ENCODE measurements at places on chromosomes 7 and 10.

DNA sequence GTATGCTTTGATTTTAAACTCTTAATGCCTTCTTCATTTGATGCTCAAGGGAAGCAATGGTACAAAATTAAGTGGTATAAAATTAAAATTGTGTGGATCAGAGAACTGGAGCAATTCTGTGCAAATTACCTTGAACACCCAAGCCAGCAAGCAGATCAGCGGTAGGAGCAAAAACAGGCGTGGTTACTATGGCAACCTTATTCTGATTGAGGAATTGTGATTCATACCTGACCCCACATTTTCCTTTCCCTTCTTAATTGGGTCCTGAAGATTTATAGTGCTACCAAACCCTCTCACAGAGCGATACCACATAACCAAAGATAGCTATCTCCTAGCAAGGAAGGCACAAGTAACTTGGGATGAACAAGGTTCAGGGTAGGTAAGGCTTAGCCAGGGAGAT lies 72.5 kb upstream of the FZD1 start:
- DNase-seq = no peak

DNA sequence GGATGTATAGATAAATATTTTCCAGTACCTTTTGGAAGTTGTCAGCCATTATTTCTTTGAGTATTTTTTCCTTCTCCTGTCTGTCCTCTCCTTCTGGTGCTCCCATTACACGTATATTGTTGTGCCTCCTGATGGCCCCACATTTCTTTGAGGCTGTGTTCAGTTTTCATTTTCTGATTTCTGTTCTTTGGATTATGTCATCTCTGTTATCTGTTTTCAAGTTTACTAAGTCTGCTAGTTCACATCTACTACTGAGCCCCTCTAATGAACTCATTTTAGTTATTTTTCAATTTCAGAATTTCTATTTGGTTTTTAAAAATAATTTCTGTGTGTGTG lies 16.3 kb downstream of the RBM33 start:
- DNase-seq = no peak

GRCh38 chr10:122379537-122379936 lies 5.0 kb downstream of the PLEKHA1 start:
- DNase-seq = no peak

DNA sequence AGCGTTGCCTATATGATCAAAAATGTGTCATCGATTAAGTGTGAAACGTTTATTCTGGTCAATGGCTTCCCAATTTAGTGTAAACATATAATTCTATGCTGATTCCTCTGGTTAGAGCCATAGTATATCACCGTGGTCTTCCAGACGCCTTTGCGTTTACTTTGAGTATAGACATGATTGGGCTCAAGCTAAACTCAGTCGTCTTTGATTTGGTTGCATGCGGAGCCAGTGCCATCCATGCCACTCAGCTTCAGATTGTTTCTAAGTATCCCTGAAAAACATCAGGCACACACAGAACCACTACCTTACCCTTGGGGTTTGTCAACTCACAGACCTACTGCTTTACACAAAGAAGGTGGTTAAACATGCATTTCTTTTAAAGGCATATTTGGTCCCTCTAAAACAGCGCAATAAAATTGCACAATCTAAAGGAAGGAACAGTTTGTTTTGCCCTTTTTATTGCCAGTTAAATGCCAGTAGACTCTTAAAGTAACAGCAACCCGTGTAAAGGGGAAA lies 273.6 kb upstream of the KLF6 start:
- DNase-seq = no peak

- DNase-seq = no peak
Observed at GRCh38 chr10:115963848-115964247, 309.2 kb downstream of the GFRA1 start.

DNA sequence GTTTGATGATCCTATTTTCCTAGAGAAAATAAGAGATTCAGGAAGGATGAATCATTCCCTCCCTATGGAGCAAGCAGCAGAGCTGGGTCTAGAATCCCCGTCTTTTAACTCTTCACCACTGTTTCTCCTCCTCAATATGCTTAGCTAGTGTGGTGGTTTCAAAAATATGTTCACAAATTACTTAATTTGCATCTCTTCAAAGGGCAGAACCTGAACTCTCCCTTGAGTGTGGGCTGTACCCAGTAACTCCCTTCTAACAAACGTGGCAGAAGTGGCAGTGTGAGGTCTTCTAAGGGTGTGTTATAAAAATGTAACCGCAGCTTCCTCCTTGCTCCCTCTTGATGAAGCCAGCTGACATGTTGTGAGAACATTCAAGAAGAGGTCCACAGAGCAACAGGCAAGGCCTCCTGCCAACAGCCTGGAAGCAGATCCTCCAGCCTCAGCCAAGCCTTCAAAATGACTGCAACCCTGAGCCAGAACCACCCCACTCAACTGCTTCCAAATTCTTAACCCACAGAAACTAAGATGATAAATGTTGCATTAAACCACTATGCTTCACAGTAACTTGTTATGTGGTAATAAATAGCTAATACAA lies 36.6 kb downstream of the SRPK2 start:
- peak; percentile 87 for DNase-seq

DNA sequence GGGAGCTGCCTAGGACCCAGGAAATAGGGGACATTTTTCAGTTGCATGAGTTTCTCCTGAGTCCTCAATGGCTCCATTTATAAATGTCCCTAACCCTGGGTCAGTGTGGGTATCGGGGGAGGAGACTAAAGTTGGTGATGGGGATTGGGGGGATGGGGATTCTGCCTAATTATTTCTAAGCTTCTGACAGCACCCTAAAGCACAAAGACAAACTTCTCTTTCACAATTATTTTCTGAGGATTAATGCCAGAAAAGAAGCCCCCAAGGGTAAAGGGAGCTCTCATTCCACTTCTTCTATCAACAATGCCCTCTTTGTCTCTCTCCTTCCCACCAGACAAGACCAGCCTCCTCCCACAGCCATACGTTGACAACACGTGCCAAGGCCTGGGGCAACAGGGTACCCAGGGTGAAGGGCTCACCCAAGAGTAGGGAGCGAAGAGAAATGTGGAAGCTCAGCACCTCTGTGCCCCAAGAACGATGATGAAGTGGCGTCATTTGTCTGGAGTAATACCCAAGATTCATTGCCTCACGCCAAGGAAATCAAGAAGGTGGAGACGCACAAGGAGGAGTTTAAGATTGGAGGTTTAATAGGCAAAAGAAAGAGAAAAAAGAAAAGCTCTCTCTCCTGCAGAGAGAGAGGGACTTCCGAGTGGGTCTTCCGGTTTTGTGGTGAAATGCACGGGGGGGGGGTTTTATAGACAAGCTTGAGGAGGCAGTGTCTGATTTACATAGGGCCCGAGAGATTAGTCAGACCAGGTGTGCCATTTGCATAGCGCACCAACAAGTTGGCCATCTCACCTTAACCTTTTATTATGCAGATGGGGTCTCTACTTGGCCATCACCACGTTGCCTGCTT lies 14.4 kb upstream of the GJC3 start:
- peak; percentile 13 for DNase-seq

- no peak for DNase-seq
Observed at GRCh38 chr10:77537720-77538373, 99.8 kb downstream of the KCNMA1 start.

GRCh38 chr7:31370609-31371008 lies 30.1 kb upstream of the NEUROD6 start:
- no peak for DNase-seq

- no peak for DNase-seq
Observed at GRCh38 chr10:70820976-70821750, 5.4 kb downstream of the SGPL1 start.

DNA sequence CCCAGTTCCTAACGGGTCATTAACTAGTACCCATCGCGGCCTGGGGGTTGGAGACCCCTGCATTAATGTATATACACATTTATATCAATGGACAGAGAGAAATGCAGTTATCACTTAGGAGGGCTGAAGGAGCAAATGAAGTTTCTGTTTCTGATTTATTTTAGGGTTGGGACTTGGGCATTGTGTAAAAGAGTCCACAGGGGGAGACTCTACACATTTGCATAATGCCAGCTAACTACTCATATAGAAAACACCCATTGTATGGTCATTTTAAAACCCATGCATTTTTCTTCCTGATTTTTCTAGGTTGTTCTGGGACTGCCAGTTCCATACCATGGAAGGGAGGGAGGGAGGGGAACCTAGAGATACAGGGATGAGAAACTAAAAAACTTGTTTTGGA lies 23.5 kb downstream of the BCCIP start:
- DNase-seq = no peak

- peak; percentile 67 for DNase-seq
Observed at GRCh38 chr10:18222866-18223265, 82.6 kb downstream of the CACNB2 start.

DNA sequence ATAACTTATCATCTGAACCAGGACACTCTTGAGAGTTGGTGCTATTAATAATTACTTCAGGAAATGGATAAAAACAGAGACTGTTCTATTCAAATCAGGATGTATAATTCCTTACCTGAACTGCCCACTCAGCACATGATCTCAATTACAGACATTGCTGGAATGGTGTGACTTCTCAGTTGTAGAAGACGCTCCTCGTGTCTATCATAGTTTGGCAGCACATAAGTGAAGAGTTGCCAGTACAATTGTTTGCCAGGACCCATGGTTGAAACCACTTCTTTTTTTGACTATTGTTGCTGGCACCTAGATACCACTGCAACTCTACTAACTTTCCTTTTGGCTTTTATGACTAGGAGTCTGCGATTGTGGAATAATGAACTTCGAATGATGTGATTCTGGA lies 105.4 kb downstream of the ZNF365 start:
- no peak for DNase-seq

DNA sequence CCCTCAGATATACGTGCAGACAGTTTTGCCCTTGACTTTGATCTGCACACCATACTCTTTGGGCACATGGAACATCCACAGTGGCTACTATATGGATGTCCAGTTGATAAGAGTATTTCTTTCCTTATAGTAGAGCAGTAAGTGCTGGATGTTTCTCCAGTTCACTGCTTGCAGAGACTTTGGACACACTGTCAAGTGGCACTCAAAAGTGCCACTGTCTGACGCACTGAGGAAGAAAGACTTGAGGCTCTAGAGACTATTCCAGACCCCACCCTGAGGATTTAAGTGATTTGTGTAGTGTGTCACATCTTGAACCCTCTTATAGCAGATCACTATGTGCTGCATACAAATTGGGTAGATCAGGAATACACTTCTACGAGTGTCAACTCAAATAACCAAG lies 179.1 kb downstream of the GNAI1 start:
- DNase-seq = no peak

DNA sequence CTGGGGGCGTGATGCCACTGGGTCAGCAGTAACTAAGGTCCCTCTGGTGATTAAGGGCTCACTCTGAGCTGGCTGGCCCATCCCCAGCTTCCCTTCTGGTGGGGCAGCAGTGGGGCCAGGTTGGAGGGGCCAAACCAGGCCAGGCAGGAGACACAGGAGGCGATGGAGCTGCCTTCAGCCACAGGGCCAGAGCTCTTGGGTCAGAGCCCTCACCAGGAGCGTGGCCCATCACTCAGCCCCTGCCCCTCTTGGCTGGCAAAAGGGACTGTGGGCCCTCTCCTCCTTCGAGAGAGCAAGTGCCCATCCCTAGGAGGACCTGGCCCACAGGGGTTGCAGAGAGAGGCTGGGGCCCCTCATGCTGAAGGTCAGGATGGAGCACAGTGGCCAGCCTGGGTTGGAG lies 4.5 kb downstream of the KCNK18 start:
- DNase-seq = no peak

GRCh38 chr7:67311901-67312300 lies 315.3 kb downstream of the TYW1 start:
- DNase-seq = peak; percentile 86

DNA sequence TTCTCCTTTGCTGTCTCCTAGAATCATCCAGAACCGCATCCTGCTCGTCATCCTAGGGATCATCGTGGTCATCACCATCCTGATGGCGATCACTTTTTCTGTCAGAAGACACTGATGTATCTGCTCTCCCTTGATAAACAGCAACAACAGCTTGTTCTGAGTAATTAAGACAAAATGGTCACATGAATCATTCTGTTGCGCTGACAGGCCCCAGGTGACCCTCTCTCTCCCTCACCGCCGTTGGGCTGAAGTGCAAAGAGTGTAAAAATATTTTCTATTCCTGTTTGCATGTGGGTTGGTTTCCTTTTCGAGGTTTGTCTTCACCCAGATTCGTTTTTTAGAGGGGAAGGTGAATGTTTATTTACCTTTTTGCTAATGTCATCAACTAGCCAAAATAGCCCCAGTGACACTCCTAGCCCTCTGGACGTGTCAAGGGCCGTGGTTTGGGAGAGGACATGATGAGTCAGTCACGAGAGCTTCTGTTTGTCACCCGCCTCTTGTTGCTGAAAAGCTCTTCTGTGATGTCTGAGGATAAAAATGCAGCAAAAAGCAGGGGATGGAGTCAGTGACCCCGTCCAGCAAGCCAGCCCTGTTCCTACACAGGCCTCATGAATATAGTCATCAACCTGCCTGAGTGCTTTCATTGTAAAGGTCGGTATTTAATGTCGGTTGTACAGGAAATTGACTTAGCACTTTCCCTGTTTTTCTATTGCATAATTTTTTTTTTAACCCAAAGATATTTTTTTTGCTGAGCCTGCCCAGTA lies 134.6 kb upstream of the TCF7L2 start:
- DNase-seq = peak; percentile 63

GRCh38 chr7:24340727-24341126 lies 56.7 kb downstream of the NPY start:
- DNase-seq = no peak

DNA sequence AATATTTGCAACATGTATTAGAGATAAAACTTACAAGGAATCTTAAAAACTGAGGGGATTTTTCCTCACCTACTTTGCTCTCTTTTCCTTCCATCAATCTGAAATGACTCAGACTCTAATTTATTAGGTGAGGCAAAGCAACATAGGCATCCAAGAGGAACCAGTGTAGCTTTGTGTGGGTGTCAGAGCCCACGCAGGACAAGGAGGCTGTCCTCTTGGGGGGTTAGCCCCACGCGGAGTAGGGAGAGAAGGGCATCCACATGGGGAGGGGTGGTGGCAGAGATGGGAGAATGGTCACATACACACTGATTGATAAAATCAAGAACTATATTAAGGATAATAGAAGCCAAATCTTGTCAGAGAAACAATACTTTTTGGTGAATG lies 33.8 kb upstream of the ARMS2 start:
- DNase-seq = no peak

GRCh38 chr7:45221896-45222604 lies 64.5 kb downstream of the RAMP3 start:
- DNase-seq = no peak

DNA sequence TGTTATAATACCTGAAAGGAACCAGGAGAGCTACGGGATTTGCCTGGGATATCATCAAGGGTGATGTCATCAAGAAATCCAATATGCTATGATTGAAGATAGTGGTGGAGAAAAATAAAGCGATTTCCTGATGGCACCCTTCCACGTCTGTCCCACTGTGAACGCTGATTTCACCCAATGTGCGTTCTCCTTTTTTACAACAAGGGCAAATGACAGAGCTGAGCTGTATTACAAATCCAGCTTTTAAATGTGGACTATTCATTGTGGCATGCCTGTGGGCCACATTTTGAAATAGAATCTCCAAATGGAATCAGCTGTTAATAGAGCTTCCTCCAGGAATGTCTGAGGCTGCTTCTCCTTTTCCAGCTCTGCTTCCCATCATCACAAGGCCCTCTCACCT lies 23.3 kb downstream of the SLC13A4 start:
- no peak for DNase-seq

GRCh38 chr10:124946945-124947344 lies 5.0 kb downstream of the ZRANB1 start:
- no peak for DNase-seq

- DNase-seq = no peak
Observed at GRCh38 chr10:66838656-66839055, 87.2 kb upstream of the LRRTM3 start.
